ENCODE measurements at places on chromosomes 12 and 14.

GRCh38 chr14:69572030-69572840 is 2.4 kb downstream of the CCDC177 start:
- DNase-seq: no peak

DNA sequence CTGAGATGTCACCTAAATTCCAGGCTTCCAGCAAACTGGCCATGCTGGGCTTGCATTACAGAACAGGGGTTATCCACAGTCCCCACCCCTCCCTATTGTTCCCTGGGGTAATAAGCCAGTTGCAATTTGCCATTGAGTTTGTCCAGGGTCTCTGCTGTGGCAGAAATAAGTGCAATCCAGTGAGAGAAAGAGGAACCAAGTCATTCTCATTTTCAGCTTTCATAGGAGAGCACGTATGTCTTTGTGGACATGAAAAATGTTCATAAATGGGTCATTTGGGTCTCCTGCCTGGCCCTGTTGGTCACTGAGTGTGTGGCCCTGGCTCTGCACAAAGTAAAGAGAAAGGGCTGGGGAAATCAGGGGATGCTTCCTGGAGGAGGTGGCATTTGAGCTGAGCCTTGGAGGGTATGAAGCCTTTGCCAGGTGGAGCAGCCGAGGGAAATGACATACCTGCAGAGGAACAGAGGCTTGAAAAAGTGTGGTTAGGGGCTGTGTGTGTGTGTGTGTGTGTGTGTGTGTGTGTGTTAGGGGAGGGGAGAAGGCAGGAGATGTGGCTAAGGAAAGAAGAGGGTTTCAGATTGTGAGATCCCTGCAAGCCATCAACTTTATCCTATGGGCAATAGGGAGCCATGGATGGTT is 29.3 kb downstream of the CMKLR1 start:
- DNase-seq: no peak

DNA sequence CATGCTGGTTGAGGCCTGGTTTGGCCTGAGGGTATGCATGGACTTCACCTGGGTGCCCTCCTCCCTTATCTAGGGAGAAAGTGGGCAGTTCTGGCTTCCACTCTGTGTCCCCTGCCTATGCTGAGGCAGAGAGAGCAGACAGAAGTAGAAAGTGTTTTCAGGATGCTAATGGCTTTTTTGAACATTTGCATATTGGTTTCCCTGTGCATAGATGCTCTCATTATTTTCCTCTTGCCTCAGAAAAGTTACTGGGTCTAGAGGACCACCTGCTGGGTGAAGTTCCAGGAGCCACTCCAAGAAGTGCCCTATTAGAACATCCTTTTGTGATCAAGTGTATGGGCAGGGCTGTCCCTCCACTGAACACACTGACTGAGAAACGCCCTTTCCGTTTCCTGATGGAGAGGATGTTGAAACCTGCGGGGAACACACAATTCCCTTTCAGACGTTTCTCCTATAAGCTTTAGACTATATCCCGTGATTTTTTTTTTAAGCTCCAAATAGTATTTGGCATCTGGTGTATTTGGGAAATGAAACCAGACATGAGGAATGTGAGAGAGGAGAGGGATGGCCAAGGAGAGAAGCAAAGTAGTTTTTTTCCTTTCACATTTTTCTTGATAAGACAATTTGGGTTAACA is 66.6 kb downstream of the DAAM1 start:
- no peak for DNase-seq

DNA sequence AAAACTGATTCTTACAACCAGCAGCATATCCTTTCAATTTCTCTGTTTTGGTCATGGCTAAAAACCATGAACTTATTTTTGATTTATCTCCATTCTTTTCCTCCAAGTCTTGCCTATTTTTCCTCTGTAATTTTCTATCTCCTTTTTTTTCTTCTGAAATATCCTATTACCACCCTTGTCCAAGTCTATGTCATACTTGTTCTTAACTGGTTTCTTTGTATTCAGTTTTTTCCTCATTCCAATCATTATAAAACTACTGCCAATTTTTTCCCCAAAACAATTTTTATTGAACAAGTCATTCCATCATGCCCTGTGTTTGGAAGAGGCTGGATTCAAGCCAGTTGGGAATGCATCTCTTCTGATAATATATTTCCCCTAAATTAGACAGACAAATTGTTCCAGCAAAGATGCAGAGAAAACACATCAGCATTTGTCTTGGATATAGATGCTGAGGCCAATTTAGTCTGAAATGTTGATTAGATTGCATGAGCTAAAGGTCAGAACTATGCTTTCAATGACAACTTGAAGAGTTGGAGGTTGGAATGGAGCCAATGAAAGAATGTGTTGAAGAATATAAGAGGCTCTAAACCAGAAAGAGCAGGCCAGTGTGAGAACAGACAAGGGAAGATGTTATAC is 30.7 kb downstream of the OTOGL start:
- no peak for DNase-seq

- DNase-seq: peak; percentile 48
Observed at GRCh38 chr12:14664434-14665023, 31.9 kb downstream of the GUCY2C start.

DNA sequence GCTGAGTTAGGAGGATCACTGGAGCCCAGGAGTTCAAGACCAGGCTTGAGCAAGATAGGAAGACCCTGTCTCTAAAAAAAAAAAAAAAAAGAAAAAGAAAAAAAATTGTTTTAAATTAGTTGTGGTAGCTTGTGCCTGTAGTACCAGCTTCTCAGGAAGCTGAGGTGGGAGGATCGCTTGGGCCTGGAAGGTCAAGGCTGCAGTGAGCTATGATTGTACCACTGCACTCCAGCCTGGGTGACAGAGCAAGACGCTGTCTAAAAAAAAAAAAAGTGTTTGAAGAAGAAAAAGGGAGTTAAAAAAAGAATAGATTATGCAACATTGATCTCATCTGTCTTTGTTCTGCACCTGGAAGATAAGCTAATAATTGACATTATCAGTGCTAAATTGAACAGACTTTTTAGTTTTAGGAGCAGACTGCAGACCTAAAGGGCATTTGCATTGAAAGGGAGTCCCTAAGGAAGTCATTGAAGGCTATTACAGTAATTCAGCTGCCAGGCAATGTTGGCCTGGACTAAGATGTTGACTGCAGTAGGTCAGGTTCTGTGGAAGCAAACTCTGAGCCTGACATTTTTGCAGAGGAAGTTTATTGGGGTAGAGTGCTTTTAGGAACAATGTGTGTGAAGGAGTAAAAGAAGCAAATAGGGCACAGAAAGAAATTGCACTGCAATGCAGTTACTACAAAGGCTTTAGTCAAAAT is 215.8 kb downstream of the PCNX1 start:
- DNase-seq: no peak

DNA sequence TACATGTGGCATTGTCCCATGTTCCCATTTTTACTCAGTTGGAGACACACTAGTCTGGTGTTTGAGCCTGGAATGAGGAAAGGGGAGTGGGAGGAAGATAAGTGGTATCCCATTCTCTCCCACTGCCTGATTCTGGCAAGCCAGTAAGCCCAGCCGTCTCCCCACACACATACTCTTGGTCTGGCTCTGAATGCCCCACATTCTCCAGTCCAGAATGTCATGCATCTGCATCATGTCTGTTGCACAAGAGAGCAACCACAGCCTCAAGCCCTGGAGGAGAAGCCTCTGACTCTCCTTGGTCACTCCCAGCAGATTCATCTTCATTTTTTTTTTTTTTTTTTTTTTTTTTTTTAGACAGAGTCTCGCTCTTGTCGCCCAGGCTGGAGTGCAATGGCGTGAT is 48.0 kb downstream of the DRAM1 start:
- no peak for DNase-seq

DNA sequence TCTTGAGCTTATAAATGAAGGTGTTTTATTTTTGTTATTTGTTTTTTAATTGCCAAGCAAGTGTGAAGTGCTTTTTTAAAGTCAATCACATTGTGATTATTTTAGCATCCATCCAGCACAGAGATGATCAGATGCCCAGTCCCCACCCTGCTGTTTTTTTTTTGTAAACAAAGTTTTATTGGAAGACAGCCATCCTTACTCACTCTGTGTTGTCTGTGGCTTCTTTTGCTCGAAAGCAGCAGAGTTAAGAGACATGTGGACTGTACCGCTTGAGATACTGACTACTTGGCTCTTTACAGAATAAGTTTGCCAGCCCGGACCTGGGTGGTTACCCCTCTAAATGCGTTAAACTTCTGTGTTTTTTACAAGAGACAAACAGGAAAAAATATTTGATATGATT is 30.9 kb upstream of the AMN start:
- no peak for DNase-seq

DNA sequence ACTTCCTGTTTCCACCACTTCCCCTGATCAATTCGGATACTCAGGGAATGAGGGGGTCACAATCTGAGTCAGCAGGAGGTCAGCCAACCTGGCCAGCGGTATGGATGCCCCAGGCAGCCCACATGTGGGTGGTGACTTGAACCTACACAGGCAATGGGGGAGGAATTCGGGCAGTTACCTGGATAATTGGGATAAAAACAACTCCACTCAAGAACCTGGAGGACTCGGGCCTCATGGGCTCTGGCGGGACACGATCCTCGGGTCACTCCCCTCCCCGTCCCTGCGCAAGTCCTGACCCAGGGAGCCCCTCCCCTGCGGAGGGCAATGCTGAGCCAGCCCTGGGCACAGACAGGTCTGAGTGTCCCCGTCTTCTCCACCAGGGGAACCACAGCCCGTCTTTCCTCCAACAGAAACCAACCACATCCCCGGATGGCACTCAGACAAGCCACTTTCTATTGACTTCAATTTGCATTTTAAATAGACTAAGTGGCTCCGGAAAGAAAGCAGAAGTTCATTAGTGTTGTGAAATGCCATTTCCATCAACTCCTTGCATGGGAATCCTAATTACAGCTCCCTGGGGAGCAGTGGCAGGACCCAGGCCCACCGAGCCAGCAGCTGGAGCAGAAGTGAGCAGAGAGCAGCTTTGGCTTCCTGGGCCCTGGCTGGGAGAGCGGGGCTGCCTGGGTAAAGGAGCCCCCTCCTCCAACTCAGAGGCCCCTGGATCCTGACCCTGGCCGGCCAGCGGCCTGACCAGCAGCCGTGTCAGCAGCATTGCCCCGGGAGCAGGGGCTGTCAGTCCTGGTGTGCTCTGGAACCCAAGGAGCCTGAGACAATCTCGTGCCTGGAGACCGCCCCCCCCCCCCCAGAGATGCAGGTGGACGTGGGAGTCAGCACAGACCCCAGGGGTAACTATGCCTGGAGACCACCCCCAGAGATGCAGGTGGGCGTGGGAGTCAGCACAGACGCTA is 374.1 kb downstream of the ADGRD1 start:
- no peak for DNase-seq

DNA sequence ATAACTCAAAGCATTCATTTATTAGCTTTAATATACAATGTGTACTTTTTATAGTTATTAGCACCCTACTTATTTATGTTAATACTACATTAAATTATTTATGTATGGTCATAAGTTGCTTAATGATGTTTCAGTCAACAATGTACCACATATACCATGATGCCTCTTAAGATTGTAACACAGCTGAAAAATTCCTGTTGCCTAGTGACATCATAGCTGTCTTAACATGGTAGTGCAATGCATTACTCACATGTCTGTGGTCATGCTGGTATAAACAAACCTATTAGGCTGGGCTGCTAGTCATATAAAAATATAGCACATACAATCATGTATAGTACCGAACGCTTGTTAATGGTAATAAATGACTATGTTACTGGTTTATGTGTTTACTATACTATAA is 120.4 kb downstream of the ANO6 start:
- no peak for DNase-seq

DNA sequence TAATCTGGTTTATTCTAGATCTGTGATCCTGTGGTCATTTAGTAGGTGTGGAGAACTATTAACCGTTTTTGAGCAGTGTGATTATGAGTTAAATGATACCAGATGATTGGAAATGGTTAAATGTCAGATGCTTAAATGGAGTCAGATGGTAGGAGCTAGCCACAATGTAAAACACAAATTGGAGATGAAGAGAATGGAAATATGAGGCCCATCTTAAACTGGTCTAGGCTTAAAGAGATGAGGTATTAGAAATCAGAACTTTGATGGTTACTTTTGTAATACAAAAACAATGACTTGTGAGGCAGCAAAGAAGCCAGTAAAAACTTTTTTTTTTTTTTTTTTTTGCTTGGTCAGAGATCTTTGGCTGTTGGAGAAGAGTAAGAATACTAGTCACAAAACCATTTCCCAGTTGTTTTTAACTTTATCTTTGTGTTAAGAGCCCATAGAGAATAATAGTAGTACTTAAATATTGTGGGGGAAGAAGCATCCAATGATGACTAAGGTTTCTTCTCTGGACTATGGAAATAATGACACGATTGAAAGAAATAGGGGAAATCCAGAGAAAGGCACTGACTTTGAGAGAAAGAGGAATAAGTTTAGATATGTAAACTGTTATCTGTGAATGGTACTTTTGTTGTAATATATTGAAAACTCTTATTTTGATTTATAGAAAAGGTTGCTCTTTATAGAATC is 95.9 kb downstream of the WNK1 start:
- DNase-seq: no peak

- DNase-seq: peak; percentile 84
Observed at GRCh38 chr14:72513965-72514659, 379.8 kb downstream of the DPF3 start.

- DNase-seq: no peak
Observed at GRCh38 chr12:76449016-76449415, 100.8 kb upstream of the BBS10 start.

DNA sequence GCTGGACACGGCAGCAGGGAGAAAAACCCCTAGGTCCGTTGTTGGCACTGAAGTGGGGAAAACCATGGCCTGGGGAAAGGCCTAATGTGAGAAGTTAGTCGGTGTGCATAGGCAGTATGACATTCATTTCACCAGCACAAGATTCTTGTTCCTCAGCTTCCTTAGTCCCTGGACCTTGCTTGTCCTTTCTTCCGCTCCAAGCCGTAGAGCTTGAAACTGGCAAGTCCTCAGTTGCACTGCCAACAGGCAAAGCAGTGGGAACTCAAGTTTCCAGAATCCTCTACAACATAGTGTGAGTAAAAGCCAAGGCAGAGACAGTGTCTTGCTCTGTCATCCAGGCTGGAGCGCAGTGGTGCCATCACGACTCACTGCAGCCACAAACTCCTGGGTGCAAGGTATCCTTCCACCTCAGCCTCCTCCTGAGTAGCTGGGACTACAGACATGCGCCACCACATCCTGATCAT is 138.5 kb upstream of the AMIGO2 start:
- no peak for DNase-seq

- DNase-seq: no peak
Observed at GRCh38 chr12:116325336-116325664, 47.8 kb upstream of the MED13L start.

DNA sequence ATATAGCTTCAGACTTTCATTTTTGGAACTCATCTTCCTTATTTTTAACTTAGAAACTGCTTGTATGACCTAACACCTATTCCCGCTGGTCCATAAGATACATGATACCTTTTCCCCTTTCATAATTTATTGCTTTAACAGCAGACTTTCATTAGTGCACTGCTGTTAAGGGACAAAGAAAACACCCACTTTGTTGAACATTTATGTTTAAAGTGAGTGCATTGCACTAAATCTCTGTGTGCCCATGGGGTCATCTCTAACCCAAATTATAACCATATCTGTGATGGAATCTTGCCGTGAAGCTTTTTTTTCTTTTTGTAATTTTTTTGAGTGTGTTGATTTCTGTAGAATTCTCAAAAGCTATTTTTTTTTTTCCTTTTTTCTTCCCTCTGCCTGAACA is 261.8 kb downstream of the TMTC2 start:
- DNase-seq: no peak

GRCh38 chr14:91128699-91129098 is 14.8 kb downstream of the DGLUCY start:
- no peak for DNase-seq

- no peak for DNase-seq
Observed at GRCh38 chr12:15497671-15498292, 175.5 kb downstream of the PTPRO start.

GRCh38 chr14:49945448-49946319 is 52.8 kb downstream of the ARF6 start:
- no peak for DNase-seq
